Fibroblast of mammary gland (primary cell): ENCODE measurements at places on chromosomes 12 and 14.
A peak's percentile ranks its signal among the peaks of the same experiment; 100 is the strongest.

- no peak for DNase-seq
Observed at GRCh38 chr14:27845241-27845850, 921.2 kb upstream of the FOXG1 start.

DNA sequence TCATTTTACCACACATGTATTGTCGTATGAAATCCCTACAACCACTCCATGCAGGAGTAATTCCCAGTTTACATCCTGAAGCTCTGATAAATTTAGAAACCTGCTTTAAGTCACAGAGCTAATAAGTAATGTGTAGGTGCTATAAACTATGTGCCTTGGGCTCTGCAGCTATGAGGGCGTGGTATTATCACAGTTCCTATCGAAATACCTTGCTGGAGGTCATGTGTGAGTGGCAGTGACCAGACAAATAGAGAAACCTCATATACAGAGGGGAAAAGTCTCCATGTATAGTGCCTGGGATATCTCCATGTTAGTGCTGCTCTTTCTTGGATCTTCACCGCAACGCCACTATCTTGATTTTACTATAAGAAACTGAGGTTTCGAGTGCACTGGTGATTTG, 883 bp upstream of the TBC1D15 start:
- no peak for DNase-seq

DNA sequence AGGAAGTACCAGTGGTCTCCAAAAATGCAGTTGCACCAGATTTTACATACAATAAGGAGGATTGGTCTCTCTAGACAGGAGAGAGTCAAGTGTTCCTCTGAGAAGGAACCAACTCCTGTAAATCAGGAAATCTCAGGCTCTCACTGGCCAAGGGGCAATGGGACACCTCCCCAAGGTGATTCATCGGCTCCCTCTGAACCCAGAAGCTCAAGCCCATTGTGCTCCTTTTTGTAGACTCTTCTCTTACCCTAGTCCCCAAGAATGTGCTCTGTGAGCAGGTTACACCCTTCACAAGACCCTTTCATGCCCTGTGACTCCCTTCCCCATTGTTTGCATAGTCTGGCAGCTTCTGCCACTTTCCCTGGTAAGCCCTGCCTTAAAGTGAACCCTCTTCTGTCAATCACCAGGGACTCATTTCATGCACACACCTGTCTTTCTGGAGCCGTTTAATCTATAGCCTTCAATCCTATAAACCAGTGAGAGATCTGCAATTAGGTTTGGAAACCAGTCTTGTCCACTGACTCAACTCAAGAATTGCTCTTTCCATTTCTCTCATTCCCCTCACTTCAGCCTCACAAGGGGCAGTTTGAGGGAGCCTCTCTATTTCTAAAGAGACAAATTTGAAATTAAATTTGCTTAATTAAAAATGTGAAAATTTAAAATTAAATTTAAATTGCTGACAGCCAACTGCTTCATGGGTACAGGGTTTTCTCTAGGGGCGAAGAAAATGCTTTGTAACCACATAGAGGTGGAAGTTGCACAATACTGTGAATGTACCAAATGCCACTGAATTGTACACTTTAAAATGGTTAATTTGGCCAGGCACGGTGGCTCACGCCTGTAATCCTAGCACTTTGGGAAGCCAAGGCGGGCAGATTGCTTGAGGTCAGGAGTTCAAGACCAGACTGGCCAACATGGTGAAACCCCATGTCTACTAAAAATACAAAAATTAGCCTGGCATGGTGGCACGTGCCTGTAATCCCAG, 38.3 kb upstream of the LTA4H start:
- no peak for DNase-seq

- DNase-seq, result peak; percentile 94
Observed at GRCh38 chr14:59358102-59358501, 107.1 kb downstream of the GPR135 start.

DNA sequence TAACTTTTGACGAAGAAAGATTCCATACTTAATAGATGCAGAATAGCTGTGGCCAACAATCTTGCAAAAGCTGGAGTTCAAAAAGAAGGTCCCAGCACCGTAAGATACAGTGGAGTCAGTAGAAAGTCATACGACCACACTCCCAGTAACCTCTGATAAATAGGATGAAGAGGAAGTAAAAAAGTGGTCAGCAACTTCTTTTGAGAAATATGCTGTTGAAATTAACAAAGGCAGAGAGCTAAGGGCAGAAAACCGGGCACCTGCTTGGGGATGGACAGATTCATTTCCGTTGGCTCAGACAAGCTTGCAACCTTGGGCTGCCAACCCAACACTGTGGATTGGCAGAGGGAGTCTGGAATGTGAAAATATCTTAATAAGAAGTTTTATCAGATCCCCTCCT, 40.0 kb downstream of the BTG1 start:
- DNase-seq, result no peak

DNA sequence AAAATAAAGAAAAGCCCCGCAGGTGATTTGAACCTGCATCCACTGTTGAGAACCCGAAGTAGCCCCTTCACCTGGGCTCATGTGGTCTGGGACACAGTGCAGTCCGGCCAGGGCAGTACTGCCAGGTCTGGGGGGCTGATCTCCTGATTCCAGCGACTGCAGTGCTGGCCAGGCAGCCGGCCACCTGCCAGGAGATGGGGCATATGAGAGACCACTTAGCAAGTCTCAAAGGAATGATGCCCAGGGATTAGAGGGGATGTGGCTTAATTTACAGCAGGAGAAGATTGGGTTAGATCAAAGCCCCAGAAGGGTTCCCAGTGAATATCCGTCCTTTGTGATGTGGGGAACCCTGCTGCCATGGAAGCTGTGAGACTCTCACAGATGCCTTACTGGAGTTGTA, 113.3 kb downstream of the PRMT8 start:
- no peak for DNase-seq

DNA sequence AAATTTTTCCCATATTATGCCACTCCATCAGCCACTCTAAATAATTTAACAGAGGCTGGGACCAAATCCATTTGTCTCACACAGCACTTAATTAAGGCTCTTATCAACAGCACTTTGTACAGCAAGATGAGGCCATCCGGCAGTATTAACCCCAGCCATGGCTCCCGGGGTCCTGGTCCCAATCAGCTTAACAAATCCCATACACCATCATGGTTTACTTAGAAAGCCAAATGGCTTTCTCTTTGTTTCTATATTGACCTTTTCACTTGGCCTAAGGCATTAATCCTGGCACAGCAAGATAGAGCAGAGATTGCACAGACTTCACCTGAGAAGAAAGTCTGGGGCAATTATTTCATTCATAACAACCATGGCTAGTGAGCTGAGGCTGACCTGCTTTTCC, 38.6 kb downstream of the SPTSSA start:
- DNase-seq, result no peak

GRCh38 chr14:32327255-32327961, 1.7 kb upstream of the AKAP6 start:
- no peak for DNase-seq

DNA sequence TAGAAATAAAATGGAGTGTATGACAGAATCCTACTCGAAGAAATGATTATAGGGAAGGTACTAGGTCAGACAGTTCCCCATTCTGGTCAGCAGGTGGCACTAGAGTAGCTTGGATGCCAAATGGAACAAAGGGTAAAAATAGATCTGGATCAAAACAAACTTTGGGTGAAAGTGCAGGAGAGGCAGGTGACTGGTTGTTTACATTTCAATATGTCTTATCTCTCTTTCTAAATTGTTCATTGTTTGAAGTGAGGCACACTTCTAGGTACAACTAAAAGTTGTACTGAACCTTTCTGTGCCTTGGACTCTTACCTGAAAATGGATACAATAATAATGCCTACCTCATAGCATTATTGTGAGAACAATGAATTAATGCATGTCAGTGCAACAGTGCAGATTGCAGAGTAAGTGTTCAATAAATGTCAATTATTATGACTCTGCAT, 62.0 kb upstream of the OSBPL8 start:
- DNase-seq, result peak; percentile 76

DNA sequence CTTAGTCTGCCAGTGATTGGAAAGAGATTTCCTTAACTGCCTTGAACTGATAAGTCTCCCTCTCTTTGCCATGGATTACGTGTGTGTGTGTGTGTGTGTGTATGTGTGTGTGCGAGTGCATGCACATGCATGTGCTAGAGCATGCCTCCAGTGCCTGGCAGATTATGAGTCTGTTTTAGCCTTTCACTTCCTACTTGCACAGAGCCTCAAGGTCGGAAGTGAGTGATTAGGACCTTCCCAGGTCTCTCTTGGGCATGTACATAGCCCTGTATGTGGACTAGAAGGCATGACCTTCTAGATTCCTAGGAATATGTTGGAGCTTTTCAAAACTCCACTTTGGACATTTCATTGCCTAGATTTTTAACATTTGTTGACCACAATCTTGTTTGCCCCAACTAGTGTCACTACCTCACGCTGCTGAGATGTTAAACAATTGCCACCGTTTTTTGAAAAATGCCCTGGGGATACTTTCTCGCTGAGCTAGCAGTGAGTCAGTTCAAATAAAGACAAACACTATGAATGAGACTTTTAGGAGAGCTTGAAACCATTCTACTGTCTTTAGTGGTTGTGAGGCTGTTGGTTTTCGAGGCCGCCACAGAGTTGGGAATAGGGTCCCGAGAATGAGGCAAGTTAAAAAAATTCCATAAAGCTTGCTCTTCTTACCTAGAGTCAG, 28.2 kb downstream of the KIAA0586 start:
- no peak for DNase-seq
